ENCODE measurements at places on chromosomes 3 and 15. TPM values are rescaled to one million over a fixed set of nuclear protein-coding genes. Genes with fewer than 3 reads are reported as not detected.

TMEM207 gene
- not detected for total RNA-seq

FETUB gene
- total RNA-seq: not detected

SERPINI1 gene
- total RNA-seq: 0.16 TPM

OXTR gene
- total RNA-seq: not detected

A4GNT gene
- total RNA-seq: not detected

KIF15 gene
- total RNA-seq: 0.24 TPM

GABRG3 gene
- not detected for total RNA-seq

RAB6B gene
- total RNA-seq: 1.1 TPM

RYR3 gene
- total RNA-seq: not detected

NPAP1 gene
- total RNA-seq: not detected

GOLGA8G gene
- total RNA-seq: not detected

CFAP161 gene
- total RNA-seq: not detected

NT5DC2 gene
- 4.8 TPM for total RNA-seq

REC114 gene
- not detected for total RNA-seq

ATP10A gene
- total RNA-seq: 17.6 TPM

TP63 gene
- not detected for total RNA-seq

CCR9 gene
- 23.4 TPM for total RNA-seq

ILDR1 gene
- not detected for total RNA-seq

ROBO1 gene
- total RNA-seq: 3.2 TPM

KBTBD8 gene
- 9.5 TPM for total RNA-seq

TGM4 gene
- total RNA-seq: not detected

MRPS25 gene
- total RNA-seq: 56.2 TPM

CDHR4 gene
- total RNA-seq: 0.17 TPM

UQCC5 gene
- total RNA-seq: 6.8 TPM

BDH1 gene
- 14.0 TPM for total RNA-seq

POLQ gene
- 0.28 TPM for total RNA-seq

EXD1 gene
- total RNA-seq: not detected

RASL12 gene
- not detected for total RNA-seq

PRICKLE2 gene
- total RNA-seq: not detected

SERPINI2 gene
- not detected for total RNA-seq

Data from CD8-positive, alpha-beta T cell (primary cell).